ENCODE measurements at places on chromosomes 13 and 19.
A peak's percentile ranks its signal among the peaks of the same experiment; 100 is the strongest.

DNA sequence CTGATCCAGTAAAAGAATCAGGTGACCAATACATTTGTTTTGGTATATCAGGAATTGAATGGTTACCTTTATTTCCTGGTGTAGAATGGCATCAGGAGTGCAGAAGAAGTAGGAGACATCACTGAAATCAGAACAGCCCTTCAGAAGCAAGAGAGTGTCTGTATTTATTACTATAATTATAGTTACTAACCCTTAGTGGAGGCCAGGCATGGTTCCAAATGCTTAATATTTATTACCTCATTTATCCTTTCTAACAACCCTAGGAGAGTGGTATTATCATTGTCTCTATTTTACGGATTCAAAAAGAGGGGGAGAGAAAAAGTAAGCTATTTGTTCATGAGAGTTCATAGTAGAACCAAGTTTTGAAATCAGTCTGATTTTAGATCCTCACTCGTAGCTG lies 1292.9 kb downstream of the PCDH9 start:
- no peak for DNase-seq

GRCh38 chr13:27985600-27985999 lies 2.9 kb downstream of the URAD start:
- DNase-seq, result no peak

DNA sequence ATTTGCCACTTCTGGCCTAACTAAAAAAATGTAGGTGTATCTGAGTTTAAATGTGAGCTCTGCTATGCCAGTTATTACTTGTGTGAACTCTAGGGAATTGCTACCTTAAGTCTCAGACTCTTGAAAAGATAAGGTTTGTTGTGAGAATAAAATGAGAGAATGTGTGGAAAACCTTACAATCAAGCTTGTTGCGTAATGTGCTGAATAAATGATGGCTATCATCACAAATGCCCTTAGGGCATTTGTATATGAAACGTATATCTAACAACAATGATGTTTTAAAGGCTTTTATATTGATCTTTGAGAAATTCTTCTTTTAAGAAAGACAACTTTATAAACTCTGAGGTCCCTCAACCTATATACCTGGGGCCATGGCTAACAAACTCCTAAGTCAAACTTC lies 384.8 kb downstream of the ITGBL1 start:
- no peak for DNase-seq

- DNase-seq, result no peak
Observed at GRCh38 chr13:74389056-74389455, 254.9 kb upstream of the KLF12 start.

DNA sequence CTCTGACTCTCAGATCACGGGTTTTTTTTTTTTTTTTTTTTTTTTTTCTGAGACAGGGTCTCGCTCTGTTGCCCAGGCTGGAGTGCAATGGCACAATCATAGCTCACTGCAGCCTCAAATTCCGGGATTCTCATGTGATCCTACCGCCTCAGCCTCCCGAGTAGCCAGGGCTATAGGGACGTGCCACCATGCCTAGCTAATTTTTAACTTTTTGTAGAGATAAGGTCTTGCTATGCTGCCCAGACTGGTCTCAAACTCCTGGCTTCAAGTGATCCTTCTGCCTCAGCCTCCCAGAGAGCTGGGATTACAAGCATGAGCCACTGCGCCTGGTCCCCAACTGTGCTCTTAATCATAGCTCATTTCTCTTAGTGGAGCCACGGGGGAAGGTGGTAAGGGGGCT lies 4.6 kb upstream of the GRAMD1A start:
- no peak for DNase-seq

DNA sequence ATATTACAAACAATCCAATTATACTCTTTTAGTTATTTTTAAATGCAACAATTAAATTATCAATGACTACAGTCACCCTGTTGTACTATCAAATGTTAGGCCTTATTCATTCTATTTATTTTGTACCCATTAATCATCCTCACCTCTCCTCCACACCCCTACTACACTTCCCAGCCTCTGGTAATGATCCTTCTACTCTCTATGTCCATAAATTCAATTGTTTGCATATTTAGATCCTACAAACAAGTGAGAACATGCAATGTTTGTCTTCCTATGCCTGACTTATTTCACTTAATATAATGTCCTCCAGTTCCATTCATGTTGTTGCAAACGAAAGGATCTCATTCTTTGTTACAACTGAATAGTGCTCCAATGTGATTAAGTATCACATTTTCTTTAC lies 1414.6 kb downstream of the SLITRK1 start:
- no peak for DNase-seq

- peak; percentile 5 for DNase-seq
Observed at GRCh38 chr13:99083981-99084380, 106.1 kb upstream of the DOCK9 start.

DNA sequence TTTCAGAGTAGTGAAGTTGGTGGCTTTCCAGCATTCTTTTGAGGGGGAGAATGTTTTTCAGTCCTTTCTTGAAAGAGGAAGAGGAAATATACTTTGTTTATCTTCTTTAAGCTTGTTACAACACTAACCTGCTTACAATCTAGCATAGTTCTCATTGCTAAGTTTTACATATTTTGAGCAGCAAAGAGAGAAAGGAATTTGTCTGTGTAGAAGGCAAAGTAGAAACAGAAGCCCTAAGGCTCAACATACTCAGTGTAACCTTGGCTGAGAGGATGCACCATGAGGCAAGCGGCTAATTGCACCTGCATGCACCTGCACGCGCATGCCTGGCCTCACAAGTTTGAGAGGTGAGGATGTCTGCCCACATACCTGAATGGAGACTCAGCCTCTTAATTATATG lies 2.2 kb downstream of the FRY start:
- DNase-seq, result no peak

- DNase-seq, result no peak
Observed at GRCh38 chr13:75766636-75767035, 130.5 kb downstream of the LMO7 start.

DNA sequence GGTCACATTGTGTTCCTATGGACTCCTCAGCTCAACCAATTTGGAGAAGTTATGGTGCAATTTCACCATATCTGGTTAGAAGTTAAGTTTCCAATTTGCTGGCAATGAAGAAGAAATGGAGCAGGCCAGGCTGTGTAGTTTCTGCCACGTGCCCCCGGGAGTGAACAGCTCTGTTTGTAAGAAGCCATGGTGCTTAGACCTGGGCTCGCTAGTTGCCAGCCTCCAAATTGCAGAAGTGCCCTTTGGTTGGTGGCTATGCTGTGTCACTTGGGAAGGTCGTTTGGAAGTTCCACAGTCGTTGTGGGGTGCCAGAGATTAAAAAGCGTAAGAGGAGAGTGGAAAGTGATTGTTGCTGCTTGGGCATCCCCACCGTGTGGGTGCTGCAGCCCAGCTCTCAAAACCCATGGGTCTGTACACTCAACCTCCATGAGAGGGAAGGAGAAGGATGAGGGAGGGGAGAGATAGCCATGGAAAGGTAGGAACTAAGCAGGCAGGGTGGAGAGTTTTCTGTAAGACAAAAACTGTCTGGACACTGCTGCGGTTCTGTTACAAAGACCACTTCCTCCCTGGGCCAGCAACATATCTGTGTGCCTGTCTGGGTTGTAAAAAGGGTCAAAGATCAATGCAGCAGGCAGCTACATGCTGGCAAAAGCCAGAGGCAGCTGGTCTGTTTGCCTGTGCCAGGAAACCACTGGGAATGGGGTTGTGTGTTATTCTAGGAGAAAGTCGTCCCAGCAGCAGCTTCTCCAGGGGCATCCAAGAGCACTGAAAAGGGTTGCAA lies 10.8 kb downstream of the ALOX5AP start:
- DNase-seq, result no peak

GRCh38 chr13:27395007-27395510 lies 29.4 kb upstream of the GTF3A start:
- no peak for DNase-seq

DNA sequence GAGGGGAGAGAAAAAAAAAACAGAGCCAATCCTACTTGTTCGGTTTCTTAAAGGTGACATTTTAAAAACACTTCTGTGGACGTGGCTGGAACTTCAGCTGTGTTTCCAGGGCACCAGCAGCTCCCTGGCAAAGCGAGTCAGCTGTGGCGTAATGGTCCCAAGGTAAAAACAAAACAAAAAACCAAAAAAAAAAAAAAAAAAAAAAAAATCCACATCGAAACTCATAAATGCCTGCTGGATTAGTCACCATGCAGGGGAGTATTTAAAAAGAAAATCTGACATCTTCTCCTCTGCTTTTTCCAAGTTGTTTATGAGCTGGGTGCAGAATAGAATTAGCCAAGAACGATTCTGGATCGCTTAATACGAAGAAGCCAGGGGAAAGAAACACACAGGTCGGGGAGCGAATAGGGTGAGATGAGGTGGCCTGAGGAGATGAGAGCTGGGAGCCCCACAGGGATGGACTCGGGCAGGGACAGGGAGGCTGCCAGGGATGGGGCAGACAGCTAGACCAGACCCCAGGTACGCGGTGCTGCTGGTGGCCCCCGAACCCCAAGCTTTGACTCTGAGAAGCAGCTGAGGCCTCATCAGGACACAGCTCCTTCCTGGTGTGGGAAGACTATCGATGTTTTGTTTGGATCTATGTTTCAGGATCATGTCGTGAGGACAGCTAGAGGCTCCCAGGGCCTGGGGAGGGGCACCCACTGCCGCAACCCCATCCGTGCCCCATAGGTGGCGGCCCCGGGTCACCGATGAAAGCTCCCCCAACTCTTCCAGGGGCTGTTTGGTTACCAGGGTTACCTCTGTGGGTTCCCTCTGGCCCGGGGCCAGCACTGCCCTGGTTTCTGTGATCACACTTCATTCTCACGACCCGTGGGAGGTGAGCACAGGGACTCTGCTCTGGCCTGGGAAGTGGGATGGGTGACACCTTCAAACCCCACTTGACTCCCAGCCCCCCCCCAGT lies 3.1 kb upstream of the CTXN1 start:
- DNase-seq, result peak; percentile 77

- DNase-seq, result no peak
Observed at GRCh38 chr13:94764576-94765321, 52.4 kb upstream of the SOX21 start.

DNA sequence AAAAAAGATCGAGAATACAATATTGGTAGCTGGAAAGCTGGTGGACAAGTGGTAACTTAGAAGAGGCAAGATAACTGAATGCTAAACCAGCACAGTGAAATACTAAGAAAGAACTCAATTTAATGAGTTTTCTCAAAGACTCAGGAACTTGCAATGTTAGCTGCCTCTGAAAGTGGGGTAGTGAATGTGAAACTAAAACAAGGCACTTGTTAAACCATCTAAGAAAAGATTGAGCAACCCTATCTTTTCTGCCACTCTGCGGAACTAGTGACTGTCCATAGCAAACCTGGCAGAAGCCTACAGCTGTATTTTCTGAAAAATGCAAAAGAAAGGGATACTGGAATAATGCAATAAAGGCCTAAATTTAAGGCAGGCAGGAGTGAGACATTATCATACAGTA lies 1574.4 kb upstream of the PRR20A start:
- DNase-seq, result no peak

GRCh38 chr13:27341616-27342015 lies 71.0 kb downstream of the RASL11A start:
- DNase-seq, result no peak

GRCh38 chr13:44169018-44169911 lies 204.4 kb upstream of the SERP2 start:
- DNase-seq, result no peak

DNA sequence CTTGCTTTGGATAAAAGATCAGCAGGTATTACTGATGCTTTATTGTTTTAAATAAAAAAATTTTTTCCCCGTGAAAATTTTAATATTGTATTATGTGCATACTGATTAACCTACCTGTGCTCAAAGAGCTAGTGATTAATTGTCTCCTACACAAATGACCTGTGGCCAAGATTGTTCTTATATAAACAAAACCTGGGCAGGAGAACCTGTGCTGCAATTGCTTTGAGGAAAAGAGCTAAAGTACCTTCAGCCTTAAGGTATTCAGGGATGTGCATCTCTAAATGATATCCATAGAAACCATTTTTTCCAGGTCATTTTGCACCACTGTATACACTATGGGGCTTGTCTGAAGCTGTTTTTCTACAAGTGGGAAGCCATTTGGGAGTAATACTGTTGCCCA lies 1.2 kb downstream of the FRY start:
- no peak for DNase-seq

DNA sequence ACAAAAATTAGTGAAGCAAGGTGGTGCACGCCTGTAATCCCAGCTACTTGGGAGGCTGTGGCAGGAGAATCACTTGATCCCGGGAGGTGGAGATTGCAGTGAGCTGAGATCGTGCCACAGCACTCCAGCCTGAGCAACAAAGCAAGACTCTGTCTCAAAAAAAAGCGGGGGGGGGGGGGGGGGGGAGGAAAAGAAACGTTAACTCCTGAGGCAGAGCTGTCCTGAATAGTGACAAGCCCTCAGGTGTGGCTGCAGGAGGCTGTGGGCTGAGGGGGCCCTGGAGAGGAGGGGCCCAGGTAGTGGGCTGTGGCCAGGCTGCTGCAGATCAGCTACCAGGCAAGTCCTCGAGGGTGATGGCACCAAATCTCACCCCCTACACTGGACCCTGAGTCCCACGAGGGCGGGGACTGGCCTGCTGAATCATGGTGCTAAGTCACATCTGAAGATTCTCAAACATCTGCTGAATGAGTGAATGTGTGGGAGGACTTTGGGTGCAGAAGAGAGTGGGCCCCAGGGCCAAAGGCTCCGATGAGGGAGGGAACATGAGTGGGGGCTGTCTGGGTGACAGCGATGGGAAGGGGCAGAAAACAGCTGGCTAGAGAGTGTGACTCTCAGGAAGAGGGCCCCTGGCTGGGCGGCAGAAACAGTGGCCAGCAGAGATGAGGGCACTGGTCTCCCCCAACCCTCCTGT lies 24.6 kb upstream of the ATP1A3 start:
- no peak for DNase-seq

DNA sequence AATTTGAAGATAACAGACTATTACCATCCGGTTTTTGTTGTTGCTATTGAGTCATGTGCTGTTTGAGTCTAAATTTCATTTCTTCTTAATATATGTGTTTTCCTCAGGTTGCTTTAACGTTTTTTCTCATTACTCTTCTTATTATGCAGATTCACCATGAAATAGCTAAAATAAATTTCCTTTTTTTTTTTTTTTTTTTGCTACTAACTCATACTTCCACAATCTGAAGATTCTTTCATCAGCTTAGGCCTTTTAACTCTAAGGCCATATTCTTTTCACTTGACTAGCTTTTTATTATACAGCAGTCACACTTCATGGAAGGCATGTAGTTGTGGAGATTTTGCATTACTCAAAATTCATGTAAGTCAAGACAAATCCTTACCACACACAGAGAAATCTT lies 23.9 kb upstream of the RCBTB2 start:
- DNase-seq, result no peak
